ENCODE measurements at places on chromosomes 7 and 10.

GRCh38 chr10:79318369-79318768 is 28.9 kb upstream of the PPIF start:
- no peak for DNase-seq

- no peak for DNase-seq
These were observed 1.1 kb upstream of the ZC3HAV1L start for GRCh38 chr7:139036901-139037300.

DNA sequence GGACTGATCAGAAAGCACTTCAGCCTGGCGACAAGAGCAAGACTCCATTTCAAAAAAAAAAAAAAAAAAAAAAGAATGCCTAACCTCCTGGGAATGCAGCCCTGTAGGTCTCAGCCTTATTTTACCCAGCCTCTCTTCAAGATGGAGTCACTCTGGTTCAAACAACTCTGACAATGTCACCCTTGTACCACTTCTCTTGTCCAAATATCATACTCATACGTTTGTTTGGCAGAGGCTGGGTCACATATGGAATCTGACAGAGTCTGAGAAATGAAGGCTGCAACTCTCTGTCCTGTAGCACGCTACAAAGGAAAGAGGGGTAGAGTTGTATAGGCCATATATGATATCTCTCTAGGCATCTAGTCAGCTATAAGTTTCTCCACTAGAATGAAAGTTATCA is 58.6 kb upstream of the GSAP start:
- no peak for DNase-seq

- DNase-seq: no peak
These were observed 17.2 kb upstream of the CALN1 start for GRCh38 chr7:72429316-72429715.

- no peak for DNase-seq
These were observed 603 bp downstream of the PAPOLB start for GRCh38 chr7:4861227-4861626.

DNA sequence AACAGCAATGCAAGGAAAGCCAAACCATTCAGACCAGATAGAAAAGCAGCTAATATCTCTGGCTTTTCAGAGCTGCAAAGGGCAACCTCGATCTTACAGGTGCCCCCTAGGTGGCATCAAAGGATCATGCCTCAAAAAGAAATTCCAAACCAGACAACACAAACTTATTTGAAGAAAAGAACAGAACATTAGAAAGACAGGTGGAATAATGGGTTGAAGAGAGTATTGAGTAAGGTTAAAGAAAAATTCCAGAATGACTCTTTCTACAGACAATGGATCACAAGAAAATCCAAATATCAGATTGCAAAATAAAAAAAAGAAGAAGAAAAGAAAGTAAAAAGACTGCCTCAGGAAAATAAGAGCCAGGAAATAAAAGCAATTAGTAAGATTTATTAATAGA is 213.7 kb downstream of the ELMO1 start:
- DNase-seq: no peak

GRCh38 chr10:95353123-95353522 is 62.3 kb upstream of the PDLIM1 start:
- DNase-seq: no peak

DNA sequence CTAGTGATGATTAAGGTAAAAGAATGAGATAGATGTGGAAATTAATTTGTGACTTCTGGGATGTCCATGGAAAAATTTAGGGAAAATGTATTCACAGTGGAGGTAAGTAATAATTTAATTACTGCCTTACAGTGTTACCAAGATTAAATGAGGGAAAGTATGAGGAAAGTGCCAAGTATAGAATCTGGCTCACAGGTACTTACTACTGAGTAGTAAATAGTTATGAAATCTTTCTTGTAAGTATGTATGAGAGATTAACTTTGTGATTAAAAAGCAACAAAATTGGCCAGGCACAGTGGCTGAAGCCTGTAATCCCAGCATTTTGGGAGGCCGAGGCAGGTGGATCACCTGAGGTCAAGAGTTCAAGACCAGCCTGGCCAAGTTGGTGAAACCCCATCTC is 42.1 kb downstream of the RSBN1L start:
- no peak for DNase-seq

DNA sequence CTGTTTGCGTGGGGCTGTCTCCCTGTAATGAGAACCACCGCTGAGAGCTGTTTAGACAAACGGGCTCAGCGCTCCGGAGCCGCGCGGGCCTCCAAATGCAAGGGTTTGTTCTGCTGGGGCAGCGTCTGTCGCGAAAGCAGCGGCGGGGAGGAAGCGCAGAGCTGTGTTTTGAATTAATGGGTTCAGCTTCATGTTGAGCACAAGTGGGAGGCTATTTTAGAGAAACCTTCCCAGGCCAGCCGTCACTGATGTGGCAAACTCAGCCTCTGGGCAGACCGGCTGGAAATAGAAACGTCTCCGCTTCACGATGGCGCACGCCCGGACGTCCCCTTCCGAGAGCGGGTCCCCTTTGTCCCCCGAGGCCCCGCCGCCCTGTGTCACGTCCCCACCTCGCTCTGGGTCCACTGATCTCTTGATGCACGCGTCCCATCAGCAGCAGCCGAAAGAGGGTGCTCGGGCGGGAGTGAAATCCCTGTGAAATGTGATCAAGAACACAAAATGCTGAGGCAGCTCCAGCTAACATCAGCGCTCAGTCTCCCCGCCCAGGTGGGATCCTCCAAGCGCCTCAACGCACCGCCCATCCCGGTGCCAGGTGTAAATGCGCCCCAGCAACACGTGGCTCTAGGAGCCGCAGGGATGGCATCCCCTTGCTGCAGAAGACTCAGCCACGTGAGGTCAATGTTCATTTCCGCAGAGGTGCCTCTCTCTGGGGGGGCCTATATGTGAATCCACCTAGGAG is 44.9 kb downstream of the BAMBI start:
- peak; percentile 53 for DNase-seq

- DNase-seq: peak; percentile 24
These were observed 77.1 kb downstream of the ABCC2 start for GRCh38 chr10:99859585-99859984.

- no peak for DNase-seq
These were observed 35.2 kb upstream of the TNS3 start for GRCh38 chr7:47617131-47617530.

GRCh38 chr10:114902151-114902550 is 35.8 kb upstream of the TRUB1 start:
- DNase-seq: peak; percentile 25

- DNase-seq: peak; percentile 40
These were observed 35.7 kb downstream of the GFRA1 start for GRCh38 chr10:116237260-116237659.

GRCh38 chr10:32232378-32232777 is 114.6 kb downstream of the EPC1 start:
- no peak for DNase-seq

GRCh38 chr10:3935141-3935540 is 150.1 kb upstream of the KLF6 start:
- peak; percentile 87 for DNase-seq

DNA sequence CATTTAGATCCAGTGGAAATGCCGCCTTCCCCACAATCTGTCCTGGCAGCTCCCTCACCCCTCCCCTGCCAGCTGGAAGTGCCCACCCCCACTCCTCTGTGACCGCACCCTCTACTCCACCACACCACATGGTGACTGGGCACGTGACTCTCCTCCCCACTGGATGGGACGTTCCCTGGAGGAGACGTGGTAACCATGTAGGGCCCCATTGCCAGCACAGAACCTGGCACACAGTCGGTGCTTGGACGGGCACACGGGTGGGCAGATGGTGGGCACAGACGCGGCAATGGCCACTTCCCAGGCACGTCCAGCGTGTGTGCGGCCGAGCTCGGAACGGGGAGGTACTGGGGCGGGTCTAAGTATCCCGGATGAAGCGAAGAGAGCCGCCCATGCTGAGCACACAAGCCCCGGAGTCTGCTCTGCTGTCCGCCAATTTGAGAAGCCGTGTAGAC is 245.6 kb downstream of the MAD1L1 start:
- DNase-seq: no peak

GRCh38 chr10:86583983-86584382 is 62.4 kb upstream of the WAPL start:
- no peak for DNase-seq

GRCh38 chr10:129758207-129759021 is 205.7 kb downstream of the EBF3 start:
- no peak for DNase-seq

DNA sequence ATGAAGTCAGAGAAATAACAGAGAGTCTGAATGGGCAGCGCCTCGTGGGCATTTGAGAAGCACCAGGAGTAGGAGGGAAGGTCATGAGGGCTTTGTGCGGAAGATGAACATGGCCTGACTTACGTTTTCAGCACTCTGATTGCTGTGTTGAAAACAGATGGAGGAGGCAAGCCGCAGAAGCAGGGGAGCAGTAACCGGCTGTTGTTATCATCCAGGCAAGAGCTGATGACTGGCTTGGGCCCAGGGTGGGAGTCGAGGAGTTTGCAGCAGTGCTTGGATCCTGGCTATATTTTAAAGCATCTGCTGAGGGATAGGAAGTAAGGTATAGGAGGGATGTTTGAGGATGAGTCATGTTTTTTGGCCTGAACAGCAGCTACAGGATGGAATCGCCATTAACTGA is 12.7 kb upstream of the PDLIM1 start:
- no peak for DNase-seq

DNA sequence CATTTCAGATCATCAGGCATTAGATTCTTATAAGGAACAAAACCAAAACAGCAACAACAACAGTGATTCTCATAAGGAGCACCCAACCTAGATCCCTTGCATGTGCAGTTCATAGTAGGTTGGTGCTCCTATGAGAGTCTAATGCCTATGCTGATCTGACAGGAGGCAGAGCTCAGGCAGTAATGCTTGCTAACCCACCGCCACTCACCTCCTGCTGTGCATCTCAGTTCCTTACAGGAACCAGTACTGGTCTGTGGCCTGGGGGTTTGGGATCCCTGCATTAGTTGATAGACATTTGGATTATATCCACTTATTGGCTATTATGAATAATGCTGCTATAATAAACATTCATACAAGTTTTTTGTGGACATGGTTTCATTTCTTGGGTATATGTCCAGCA is 14.0 kb downstream of the MKLN1 start:
- no peak for DNase-seq

DNA sequence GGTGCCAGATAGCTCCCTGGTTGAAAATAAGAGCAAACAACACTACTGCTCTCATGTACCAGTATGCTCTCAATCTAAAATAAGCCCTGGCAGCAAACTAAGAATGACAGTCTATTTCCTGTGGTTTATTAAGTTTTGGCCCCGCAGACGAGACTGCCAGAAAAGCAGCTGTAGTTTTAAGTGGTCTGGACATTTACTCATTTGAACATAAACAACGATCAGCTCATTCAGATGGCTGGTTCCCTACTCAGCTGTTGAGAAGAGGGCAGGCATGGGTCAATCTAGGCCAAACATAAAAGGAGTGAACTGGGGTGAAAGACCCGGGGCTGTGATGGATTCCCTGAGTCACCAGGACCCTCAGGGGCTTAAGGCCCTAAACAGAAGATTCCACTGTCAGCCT is 4.5 kb downstream of the TRIL start:
- DNase-seq: peak; percentile 93

DNA sequence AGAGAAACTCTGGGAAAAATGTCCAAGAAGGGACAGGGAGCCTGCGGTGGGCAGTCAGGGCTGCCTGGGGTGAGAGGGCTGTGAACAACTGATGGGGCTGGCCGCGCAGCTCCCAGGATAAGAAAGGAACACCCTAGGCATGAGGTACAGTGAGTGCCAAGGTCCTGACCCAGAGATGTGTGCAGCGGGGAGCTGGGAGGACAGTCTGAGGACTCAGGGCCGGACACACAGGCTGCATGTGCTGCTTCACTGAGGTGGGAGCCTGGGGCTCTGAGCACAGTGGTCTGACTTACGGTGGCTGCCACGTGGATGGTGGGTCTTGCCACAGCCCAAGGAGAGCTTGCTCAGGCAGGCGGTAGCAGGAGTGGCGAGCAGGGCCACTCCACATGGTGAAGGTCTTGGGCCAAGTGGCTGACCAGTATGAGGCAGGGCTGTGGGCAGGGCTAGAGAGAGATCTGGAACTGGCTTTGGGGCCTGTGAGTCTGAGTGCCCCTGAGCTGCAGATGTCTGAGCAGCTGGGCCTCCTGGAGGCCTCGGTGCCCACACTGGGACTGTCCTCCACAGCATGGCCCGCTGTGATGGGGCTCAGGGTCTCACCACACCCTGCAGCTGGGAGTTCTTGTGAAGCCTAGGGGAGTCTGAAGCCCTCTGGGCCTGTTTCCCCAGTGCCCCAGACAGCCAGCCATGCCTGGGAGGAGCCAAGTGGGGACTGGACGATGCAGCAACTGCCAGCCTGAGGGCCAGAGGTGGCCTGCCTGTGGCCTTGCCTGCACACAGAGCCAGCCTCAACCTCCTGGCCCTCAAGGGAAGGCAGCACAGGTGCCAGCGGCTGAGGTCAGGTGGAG is 60.3 kb downstream of the RASGEF1A start:
- DNase-seq: no peak

GRCh38 chr7:131722371-131722770 is 165.9 kb upstream of the PODXL start:
- no peak for DNase-seq

GRCh38 chr10:14162629-14163344 is 167.9 kb downstream of the FRMD4A start:
- DNase-seq: no peak

DNA sequence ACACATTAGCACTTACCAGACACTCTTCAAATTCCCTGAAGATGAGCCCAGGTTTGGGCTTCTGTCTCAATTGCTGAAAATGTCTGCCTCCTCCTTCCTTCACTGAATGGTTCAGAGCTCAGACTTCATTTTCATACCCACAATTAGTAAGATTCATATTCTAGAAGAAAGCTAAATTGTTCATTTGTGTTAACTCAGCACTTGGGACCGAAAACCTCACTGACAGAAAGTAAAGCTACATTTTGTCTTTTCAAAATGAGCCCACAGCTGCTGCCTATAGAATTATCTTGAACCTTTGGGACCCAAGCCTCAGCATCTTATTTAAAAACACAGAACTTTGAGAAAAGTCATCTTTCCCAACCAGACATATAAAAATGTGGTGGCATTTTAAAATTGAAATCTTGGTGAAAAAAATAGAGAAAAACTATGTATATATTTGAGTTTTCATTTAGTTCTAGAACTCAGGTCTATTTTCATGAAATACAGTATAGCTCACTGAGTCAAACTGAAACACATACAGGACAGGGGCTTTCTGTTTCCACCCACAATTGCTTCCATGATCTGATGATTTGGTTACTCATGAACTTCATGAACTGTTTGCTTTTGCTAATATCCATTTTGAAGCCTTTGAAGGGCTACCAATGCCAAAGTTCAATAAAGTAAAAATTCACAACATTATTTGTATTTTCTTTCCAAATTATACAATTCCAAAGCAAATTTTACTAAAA is 119.1 kb upstream of the PFKP start:
- no peak for DNase-seq

GRCh38 chr10:79347894-79348639 is 798 bp downstream of the PPIF start:
- DNase-seq: peak; percentile 82

- no peak for DNase-seq
These were observed 30.3 kb downstream of the MKI67 start for GRCh38 chr10:128095753-128096469.

GRCh38 chr7:20998309-20998708 is 211.6 kb upstream of the SP8 start:
- DNase-seq: no peak

DNA sequence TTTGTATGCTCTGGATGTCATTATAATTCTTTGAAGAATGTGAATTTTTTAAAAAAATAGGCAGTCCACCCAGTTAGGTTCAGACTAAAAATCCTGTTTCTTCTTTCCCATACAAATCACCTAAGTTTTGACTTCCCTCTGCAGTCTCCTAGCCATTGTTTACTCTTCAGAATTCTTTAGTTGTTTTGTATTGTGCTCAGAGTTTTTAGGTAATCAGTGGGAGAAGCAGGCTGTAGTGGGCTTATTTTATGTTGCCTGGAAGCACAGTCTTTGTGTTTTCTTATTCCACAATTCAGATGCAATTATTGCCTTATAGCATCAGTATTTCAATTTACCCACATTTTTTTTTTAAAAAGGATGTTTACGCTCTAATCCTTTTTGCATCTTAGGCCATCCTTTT is 94.9 kb downstream of the AKAP9 start:
- DNase-seq: peak; percentile 13
